ENCODE measurements at places on chromosomes 12 and 14. TPM values are rescaled to one million over a fixed set of nuclear protein-coding genes. Genes with fewer than 3 reads are reported as not detected.

Gene NKX2-1
- total RNA-seq: not detected

DNA sequence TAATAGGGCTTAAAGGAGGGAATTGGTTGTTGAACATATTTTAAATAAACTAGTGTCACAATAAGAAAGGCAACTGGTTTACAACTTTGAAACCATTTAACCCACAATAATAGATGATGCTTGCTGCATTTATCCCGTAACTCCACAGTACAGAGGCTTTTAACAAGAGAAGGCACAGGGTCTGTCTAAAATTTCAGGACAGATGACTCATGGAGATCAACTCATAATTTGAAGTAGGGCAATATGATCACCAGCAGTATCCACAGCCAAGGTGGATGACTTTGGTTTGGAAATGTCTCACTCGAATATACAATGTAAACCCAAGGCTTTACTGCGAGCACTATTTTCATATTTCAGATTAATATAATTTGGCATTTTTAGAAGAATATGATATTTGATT, 340.2 kb downstream of the LRIG3 start:
- DNase-seq: no peak
- no peak overlapping the region for H3K27ac ChIP-seq
- no peaks in the 10 kb centered on the region for H3K36me3 ChIP-seq
- no peak overlapping the region for H3K4me3 ChIP-seq

- H3K36me3 ChIP-seq: no peaks in the 10 kb centered on the region
- H3K27ac ChIP-seq: no peak overlapping the region
- H3K27me3 ChIP-seq: no peaks in the 10 kb centered on the region
- H3K4me1 ChIP-seq: no peaks in the 10 kb centered on the region
These were observed 107.7 kb upstream of the BTG1 start for GRCh38 chr12:92253301-92253700.

GRCh38 chr14:45133683-45134050, 614 bp downstream of the FKBP3 start:
- H3K4me1 ChIP-seq: peaks cover 28% of the 10 kb centered on the region
- peak overlapping the region; percentile 88 for H3K27ac ChIP-seq
- no peaks in the 10 kb centered on the region for H3K27me3 ChIP-seq
- DNase-seq: no peak

GRCh38 chr12:40819436-40820108, 127.3 kb downstream of the CNTN1 start:
- no peak overlapping the region for H3K4me3 ChIP-seq
- H3K27me3 ChIP-seq: no peaks in the 10 kb centered on the region
- H3K36me3 ChIP-seq: no peaks in the 10 kb centered on the region
- no peak for DNase-seq
- H3K27ac ChIP-seq: no peak overlapping the region

GRCh38 chr14:51401272-51401671, 161.2 kb downstream of the TMX1 start:
- no peak overlapping the region for H3K4me3 ChIP-seq
- no peak for DNase-seq
- no peaks in the 10 kb centered on the region for H3K27me3 ChIP-seq
- H3K27ac ChIP-seq: peak overlapping the region; percentile 29
- peaks cover 2% of the 10 kb centered on the region for H3K4me1 ChIP-seq

DNA sequence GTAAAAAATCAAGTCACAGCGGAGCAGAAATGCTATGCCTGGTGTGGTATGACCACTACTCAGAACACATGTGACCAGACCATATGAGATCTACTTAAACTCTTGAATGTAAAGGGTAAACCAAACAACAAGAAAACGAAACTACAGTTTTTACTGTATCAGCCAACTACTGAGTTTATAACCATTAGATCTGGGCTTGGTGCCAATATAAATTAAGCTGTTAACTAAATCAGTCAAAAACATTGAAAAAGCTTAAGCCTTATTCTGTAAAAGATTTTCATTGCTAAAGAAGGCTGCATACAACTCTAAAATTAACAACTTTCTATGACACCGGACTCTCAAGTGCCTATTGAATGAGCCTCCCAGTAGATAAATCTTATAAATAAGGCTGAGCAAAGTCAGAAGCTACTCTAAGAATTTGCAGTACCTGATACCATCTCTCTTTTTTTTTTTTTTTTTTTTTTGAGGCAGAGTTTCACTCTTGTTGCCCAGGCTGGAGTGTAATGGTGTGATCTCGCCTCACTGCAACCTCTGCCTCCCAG, 35.4 kb downstream of the SPTLC2 start:
- H3K4me1 ChIP-seq: peaks cover 38% of the 10 kb centered on the region
- H3K4me3 ChIP-seq: peak overlapping the region; percentile 59
- H3K27ac ChIP-seq: peak overlapping the region; percentile 5
- DNase-seq: no peak

GRCh38 chr12:79016181-79016580, 151.6 kb downstream of the SYT1 start:
- H3K36me3 ChIP-seq: no peaks in the 10 kb centered on the region
- H3K27me3 ChIP-seq: no peaks in the 10 kb centered on the region
- H3K27ac ChIP-seq: no peak overlapping the region
- no peak for DNase-seq
- H3K4me1 ChIP-seq: no peaks in the 10 kb centered on the region

Data from thoracic aorta (tissue), 2 donors.